Myocyte (in vitro differentiated cells): ENCODE measurements at places on chromosomes 7 and 10.

DNA sequence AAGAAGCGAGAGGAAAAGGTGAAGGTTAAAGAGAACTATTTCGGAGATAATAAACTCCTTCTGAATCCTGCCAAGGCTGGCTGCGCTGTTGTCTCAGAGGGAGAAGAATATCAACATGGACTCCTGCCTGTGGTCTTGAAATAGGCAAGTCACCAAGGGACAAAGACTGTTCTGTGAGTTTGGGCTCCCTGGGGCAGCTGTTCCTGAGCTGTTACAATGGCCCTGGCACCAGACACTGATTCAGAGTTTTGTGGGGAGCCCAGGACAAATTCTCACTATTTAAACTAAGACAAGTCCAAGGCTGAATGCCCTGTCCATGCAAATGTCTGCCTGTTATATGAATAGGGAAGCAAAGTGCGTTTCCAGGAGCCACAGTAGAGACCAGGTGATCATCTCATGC lies 81.4 kb downstream of the PRPF18 start:
- peak; percentile 77 for DNase-seq

GRCh38 chr10:22620140-22620857 lies 94.1 kb downstream of the PIP4K2A start:
- peak; percentile 89 for DNase-seq

GRCh38 chr10:127338399-127339110 lies 142.2 kb upstream of the INSYN2A start:
- DNase-seq, result no peak

GRCh38 chr7:131819891-131820290 lies 263.5 kb upstream of the PODXL start:
- DNase-seq, result no peak

- DNase-seq, result peak; percentile 24
Measured at GRCh38 chr7:86908948-86909347, 150.5 kb downstream of the ELAPOR2 start.

DNA sequence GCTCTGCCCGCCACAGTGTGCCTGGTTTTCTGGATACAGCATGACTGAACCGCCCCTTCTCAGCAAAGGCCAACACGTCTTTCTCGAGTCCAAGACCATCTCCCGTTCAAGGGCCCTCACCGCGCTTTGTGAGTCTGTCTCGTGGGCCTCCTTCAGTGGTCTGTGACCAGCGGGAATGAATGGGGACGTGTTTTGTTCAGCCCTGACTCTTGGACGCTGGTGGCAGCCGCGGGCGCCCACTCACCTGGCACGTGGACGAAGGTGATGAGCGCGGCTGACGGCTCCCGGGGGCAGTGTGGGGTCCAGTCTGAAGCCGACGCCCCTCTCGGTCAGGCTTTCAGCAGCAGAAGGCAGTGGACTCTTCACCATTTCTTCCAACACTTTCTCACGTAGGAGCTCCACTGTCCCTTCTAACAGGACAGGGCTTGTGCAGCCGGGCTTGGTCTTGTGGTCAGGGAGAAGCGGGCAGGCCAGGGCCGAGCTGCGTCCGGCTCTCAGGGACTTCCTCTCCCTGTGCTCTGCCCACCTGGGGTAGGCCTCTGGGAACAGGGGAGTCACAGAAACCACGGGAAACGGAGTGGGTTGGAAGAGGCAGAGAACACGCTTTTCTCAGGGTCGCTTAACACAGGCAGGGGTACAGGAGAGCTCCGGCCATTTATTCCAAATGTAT lies 30.4 kb downstream of the AMZ1 start:
- no peak for DNase-seq

DNA sequence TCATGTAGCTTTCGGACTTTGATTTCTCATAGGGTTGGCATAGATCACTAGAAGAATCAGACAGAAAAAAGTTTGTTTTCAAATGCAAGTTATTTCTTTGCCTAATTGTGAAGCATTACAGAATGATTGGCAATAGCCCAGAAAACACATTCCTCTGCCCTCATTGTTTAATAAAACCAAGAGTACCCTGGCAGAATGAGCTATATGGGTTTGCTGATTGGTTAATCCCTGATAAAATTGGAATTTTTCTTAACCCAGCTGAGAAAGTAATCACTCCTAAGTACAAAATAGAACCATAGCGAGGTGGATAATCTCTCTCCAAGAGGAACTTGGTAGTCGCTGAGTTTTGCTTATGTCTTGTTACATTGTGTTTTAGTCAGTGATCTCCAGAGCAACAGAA lies 30.9 kb upstream of the CREB5 start:
- no peak for DNase-seq
